ENCODE measurements at places on chromosomes 2 and 18.
A peak's percentile ranks its signal among the peaks of the same experiment; 100 is the strongest.

DNA sequence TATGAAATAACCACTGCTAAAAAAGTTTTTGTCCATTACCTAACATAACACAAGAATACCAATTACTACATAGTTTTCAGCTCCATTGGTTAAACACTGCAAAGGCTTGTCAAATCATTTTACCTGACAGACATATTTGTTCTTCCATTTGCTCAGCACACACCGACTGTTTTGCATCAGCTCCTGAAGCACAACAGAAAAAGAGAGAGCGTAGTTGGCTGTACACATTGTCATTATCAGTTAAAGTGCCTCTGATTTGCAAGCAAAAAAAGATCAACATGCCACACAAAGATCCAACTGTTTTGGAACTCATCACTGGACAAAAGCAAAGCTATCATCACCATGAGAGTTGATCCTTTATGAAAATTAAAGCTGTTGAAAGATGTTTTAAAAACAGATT is 103.8 kb downstream of the WDPCP start:
- peak; percentile 61 for DNase-seq

GRCh38 chr18:53797998-53798495 is 426.4 kb downstream of the MBD2 start:
- DNase-seq, result no peak

- DNase-seq, result no peak
Observed at GRCh38 chr2:215505044-215505786, 69.3 kb upstream of the FN1 start.

DNA sequence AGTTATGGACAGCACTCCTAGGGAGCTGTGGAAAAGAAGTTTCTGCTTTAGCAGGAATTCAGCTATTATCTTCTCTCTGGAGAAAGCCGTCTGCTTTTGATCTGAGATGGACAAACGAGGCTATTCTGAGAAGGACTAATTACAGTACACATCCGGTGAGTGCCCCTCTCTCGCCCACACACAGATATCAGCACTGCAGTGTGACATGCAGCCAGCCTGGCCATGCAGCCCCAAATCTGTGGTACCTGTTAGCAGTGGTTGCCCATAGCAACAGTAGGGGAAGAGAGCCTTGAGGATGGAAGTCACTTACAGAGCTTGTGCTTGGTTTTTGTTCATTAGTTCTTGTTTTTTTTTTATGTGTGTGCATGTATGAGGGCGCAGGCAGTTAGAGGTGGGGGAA is 73.9 kb upstream of the TRIB2 start:
- DNase-seq, result no peak

DNA sequence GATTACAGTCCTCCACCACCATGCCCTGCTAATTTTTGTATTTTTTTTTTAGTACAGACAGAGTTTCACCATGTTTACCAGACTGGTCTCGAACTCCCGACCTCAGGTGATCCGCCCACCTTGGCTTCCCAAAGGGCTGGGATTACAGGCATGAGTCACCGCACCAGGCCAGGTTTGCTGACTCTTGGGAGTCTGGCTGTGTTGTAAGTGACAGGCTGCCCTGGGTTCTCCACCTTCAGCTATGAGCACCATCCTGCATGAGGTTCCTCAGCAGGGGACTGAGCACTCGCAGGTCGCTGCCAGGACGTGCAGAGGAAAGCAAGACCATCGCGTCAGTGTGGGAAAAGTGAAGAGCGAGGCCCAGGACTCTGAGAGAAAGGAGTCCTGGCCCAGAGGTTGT is 112.6 kb upstream of the NDUFV2 start:
- no peak for DNase-seq

GRCh38 chr2:127614246-127614645 is 31.7 kb upstream of the GPR17 start:
- DNase-seq, result no peak

DNA sequence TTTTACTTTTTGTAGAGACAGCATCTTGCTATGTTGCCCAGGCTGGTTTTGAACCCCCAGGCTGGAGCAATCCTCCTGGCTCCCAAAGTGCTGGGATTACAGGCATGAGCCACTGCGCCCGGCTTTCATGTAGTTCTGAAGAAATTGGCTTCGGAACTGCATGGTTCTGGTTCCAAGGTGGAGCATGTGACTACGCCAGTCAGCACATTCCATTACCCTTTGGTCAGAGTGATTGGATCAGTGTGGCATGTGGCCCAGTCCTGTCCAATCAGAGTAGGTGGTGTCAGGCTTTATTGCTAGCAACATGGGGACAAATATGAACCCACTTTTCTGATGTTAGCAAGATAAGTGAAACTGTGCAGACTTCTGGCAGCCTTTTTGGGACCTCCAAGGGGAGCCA is 16.3 kb upstream of the ATOH8 start:
- DNase-seq, result no peak

DNA sequence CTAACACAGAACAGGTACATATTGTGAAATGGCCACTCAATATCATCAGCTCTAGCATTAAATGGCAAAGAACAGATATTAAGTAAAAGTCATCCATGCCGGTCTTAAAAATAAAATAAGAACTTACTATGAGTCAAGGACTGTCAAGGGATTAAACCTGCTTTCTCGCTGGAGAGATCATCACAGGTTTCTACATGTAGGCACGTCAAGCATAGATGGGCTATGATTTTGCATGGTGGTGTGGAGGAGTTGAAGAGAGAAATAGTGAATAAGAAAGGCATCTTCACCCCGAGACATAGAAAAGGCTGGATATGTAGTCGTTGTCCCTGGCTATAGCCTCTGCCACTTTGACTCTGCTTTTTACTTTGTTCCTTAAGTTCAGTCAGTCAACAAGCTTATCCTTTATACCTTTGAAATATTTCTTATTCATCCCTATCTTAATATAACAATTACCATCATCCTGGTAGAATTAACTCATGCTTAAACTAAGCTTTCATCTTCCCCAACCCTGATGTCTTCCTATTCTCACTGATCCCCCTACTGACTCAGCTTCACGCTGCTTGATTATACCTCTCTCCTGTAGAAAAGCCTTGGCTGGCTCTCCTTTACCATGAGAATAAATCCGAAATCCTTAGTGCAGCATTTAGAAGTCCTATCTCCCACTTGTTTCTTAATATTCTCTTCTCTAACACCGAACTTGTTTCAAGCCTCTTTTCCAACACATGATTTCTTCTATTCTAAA is 42.5 kb downstream of the DSC3 start:
- no peak for DNase-seq

GRCh38 chr2:66460031-66460430 is 25.1 kb downstream of the MEIS1 start:
- no peak for DNase-seq

GRCh38 chr2:179744401-179744800 is 117.0 kb downstream of the ZNF385B start:
- DNase-seq, result no peak

- no peak for DNase-seq
Observed at GRCh38 chr2:237861875-237862527, 2.6 kb downstream of the RAMP1 start.

DNA sequence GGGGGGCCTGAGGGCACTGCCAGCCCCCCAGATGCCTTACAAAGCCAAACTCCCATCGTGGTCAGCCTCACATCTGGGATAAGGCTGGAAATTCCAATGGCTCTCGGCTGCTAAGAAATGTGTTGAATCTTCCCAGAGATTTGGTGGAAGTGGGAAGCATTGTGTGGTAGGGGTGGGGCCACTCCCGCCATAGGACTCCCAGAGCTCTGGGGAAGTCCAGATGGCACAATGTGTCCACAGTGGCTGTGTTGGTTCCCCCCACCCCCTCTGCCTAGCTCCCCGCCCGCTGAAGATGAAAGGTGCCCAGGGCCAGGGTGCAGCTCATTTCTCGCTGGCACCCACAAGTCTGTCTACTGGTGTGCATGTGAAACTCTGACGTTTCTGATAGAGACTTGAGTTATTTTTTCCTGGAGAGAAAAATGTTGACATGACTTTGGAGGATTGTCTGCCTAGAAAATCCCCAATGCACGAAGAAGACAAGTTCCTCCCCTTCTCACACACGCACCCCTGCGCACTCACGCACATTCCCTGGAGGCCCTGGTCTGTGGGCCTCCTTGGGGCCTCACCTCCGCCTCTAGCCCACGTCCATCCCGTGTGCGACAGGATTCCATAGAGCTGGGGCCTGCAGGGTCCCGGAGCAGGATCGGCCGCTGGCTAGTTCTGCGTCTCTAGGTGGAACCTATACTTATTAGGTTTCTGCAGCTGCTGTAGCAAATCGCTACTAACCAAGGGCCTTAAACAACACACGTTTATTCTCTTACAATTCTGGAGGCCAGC is 199.1 kb downstream of the ZFP36L2 start:
- DNase-seq, result no peak

GRCh38 chr2:44181648-44182047 is 13.0 kb downstream of the PPM1B start:
- DNase-seq, result no peak

DNA sequence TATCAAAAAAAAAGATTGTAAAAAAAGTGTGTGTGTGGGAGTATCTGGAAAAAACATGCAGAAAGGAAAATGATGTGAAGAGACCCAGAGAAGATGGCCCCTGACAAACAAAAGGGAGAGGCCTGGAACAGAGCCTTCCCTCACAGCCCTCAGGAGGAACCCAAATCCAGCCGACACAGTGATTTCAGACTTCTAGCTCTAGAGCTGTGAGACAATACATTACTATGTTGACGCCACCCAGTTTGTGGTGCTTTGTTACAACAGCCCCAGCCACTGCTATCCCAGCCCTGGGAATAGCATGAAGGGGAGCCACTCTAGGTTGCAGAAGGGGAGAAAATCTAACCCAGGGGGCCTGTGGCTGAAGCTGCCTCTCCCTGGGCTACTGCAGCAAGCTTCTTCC is 59.0 kb upstream of the ZBTB7C start:
- no peak for DNase-seq

GRCh38 chr18:76495435-76496193 is 572 bp upstream of the ZNF516 start:
- peak; percentile 56 for DNase-seq

- no peak for DNase-seq
Observed at GRCh38 chr2:149315461-149315860, 14.9 kb upstream of the LYPD6 start.

DNA sequence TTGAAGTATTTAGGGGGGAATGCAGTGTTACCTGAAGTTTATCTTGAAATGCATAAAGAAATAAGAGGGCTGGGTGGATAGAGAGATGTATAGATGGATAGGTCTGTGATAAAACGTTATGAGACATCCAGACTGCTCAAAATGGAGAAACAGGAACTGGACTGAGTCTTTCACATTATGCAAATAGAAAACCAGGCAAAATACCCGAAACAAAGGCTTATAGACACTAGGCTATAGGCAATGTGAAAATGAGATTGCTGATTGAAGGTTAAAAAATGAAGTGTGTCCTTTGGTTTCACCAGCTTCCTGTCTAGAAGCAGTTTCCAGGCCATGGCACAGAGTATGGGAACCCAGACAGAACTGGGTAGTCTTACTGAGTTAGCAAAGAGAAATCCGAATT is 24.9 kb upstream of the SLC3A1 start:
- no peak for DNase-seq

- DNase-seq, result no peak
Observed at GRCh38 chr2:150571121-150571520, 83.7 kb upstream of the RND3 start.

DNA sequence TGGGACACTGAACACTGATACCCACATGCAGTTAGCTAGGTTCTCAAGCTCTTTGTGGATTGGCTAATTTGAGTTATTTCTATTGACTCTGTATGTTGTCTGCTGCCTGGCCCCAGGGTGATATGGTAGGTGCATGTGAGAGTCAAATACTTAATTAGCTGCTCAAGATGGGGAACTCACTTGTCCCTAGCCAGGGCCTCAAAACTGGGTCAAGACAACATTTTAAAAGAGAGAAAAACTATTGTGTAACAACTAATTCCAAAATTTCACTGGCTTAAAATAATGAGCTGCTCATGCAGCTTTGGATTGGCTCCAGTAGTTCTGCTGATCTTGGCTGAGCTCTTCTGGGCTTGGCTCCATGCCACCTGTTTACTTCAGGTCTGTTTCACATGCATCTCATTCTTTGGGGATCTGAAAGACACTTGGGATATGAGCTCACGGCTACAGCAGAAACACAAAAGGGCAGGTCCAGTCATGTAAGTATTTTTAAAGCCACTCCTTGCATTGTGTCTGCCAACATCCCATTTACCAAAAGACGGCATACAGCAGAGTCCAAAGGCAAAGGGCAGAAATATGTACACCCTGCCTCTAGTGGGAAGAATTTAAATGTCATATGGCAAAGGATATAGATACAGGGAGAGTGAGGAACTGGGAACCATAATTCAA is 716.8 kb downstream of the SUCLG1 start:
- peak; percentile 2 for DNase-seq

DNA sequence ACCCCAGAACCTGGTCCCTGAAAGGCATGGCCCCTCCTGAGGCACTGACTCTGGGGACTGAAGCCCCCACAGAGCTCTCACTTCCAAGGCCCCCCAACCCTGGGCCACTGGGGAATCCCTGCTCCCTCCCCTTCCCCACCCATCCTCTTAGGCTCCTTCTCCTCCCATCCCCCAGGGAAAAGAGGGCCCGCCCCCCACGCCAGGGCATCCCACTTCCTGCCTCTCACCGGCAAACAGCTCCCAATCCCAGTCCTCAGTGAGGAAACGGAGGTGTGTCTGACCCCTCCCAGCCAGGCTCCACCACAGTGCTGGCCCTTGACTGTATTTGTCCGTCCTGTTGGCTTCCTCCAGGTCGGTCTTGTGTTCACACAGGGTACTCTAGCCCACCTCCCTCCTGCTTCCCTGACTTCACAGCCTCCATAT is 35.0 kb upstream of the PTMA start:
- peak; percentile 26 for DNase-seq

GRCh38 chr18:3773303-3773702 is 323.3 kb downstream of the TGIF1 start:
- no peak for DNase-seq

DNA sequence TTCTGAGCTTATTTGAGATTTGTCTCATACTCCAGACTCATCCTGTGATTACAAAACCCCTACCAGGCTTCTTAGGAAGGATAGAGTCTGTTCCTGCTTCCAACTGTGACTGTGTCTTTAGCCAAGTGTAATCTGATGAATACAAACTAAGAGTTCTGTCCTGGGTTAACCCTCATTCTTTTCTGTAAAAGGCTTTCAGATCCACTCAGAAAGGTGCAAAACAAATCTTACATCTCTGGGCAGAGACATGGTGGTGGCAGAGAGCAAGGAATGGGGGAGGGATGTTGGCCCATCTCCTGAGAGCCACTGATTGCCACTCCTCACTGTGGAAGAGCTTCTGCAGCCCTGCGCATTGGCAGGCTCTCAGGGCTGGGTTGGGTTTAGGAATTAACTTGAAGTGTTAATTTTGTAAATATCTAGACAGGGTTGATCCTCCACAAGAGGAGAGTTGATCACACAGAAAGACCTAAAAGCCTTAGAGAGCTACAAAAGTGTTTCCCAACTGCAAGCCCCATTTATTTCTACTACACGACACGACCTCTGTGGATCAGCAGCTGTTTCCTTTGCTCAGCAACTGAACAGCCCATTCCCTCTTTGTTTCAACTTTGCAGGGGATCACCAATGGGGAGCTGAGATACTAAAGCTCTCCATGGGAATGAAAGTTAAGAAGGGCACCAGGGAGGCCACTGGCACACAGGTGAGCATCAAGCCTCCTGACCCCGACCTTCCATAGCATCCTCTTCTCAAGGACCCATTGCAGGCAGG is 23.7 kb upstream of the SPTBN1 start:
- DNase-seq, result no peak

GRCh38 chr2:84885111-84885510 is 4.2 kb upstream of the TRABD2A start:
- DNase-seq, result no peak

- DNase-seq, result no peak
Observed at GRCh38 chr2:96890726-96891385, 21.0 kb upstream of the SEMA4C start.
